ENCODE measurements at places on chromosomes 16 and 17.

DNA sequence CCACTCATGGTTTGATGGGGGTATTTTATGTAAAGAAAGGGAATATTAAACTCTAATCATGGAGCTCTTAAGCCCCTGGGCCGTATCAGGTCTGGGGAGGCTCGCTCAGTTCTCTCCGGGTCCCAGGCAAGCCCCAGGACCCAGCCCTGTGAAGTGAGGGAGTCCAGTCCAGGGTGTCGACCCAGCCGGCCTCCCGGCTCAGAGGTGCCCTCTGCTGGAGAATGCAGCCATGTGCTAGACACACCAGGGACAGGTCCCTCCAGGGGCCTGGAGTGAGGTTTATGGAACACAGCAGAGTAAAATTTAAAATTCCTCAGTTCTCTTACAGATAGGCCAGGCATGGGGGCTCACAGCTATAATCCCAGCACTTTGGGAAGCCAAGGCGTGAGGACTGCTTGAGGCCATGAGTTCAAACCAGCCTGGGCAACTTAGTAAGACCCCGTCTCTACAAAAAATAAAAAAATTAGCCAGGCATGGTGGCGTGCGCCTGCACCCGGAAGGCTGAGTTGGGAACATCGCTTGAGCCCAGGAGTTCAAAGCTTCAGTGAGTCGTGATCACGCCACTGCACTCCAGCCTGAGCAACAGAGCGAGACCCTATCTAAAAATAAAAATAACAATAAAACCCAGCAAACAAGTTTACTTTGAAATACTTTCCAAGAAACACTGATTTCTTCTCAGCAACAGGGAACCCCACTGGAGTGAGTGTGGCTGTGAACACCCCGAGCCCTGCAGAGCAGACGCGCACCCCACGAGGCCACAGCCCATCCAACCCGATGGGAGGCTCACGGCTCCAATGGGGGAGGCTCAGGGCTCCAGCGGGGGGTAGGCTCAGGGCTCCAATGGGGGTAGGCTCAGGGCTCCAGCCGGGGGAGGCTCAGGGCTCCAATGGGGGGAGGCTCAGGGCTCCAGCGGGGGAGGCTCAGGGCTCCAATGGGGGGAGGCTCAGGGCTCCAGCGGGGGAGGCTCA lies 72.2 kb downstream of the ZNF778 start:
- DNase-seq = no peak

DNA sequence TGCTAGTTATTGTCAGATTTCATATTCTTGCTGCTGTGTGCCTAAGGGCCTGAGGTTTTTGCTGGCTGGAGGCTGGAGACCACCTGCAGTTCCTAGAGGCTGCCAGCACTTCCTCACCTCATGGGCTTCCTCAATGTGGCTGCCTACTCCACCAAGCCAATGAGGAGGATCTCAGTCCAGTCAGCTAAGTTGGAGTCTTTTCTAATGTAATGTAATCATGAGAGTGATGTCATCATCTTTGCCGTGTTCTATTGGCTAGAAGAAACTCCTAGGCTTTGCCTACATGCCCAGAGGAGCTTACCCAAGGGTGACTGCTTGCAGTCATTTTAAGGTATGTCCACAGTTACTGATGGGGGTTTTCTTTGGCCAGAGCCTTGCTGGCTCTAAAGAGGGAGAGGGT lies 53.0 kb downstream of the SOCS3 start:
- no peak for DNase-seq

DNA sequence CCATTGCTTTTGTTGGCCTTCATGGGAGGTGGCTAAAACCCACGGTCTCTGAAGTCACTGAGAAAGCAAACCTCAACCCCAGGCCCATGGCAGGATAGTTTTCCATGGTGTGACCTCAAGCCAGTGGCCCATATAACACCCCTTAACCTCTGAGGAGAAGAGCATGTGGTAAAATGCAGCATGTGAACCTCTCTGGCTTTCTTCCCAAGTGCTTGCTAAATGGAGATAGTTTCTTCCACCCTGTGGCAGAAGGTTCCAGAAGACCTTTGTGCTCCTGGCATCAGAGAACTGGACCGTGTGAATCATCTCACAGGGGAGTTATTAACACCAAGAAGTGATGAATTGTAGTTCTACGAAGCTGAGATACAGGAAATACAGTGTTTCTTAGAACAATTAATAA lies 47.3 kb downstream of the MYOCD start:
- DNase-seq = no peak

- DNase-seq = no peak
Measured at GRCh38 chr16:78852081-78852635, 748.4 kb downstream of the MAF start.

- DNase-seq = no peak
Measured at GRCh38 chr16:54353097-54353496, 66.5 kb upstream of the IRX3 start.

DNA sequence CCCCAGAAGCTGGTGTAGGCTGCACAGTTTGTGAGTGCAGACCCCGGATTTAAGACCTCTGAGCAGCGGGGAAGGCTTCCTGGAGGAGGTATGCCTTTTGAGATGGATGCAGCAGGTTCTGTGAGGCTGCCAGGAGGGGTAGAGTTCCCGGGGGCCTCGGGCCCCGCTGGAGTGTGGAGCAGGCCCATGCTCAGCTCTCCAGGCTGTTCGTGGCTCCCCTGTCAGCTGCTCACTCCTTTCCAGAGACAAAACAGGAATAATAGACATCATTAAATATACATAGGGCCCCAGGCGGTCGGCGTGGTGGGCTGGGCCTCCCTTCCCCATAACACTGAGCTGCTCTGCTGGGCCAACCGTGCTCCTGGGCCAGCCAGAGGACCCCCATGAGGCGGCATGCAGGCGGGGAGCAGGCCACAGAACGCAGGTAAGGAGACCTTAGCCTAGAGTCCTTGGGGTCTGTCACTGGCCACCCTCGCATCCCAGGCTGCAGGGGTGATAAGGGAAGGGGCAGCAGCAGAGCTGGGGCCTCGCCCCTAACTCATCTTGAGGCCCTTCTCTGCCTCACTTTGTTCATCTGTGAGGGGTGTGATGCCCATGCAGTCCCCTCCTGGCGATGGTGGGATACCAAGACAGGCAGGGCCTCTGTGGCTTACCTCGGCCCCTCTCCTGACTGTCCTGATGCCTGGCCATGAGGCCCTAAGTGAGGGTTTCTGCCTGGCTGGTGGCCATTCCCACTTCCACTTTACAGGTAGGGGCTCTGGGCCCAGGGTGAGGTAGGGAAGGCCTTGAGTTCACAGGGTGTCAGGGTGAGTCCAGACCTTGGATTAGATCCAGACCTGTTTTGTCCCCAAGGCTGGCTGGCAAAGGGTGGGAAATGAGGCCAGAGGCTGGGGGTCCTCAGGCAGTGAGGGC lies at the start of gene MYO15A:
MYO15A (plus strand) TSS at position 356 of the 912 bp plus-strand sequence. CDS start 10,045 bp downstream, outside the sequence.
- no peak for DNase-seq

GRCh38 chr17:77427391-77427991 lies 286.7 kb downstream of the SEC14L1 start:
- no peak for DNase-seq

GRCh38 chr16:57381791-57382534 lies 9.7 kb downstream of the CX3CL1 start:
- no peak for DNase-seq

DNA sequence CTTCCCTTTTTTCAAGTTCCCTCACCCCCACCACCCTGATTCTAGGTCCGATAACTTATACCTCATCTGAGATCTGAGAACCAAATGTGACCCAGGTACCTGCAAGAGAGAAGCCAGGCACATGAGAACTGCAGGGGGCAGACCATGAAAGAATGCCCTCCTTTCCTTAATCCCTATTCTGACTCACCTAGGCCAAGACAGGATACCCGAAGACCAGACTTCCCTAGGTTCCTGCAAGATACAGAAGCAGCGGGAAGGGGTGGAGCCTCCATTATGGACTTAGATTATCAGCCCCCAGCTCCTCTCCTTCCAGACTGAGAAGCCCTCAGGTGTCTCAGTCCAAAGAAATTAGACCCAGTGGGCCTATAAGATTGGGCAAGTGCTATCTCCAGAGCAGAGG lies 2.1 kb downstream of the KCNAB3 start:
- no peak for DNase-seq

GRCh38 chr16:25689137-25689836 lies 2.5 kb upstream of the HS3ST4 start:
- no peak for DNase-seq

DNA sequence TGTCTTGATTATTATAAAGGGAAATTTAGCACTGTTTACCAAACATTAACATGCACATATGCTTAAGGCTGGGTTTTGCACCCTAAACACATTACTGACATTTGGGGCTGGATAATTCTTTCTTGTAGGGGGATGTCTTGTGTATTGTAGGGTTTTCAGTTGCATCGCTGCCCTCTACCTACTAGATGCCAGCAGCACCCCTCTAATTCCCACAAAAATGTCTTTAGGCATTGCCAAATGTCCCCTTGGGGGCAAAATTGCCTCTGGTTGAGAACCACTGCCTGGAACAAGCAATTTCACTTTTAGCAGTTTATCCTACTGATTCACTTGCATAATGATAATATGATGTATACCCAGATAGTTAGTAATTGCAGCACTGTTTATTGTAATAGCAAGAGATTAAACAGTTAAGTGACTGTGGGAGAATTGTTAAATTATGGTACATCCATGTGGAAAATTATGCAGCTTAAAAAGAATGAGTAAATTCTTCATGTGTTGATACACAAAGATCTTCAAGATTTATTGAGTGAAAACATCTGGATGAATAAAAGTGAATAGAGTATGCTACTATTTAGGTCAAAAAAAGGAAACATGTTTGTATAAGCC lies 18.4 kb downstream of the PRSS54 start:
- DNase-seq = no peak

- no peak for DNase-seq
Measured at GRCh38 chr16:85557083-85557970, 55.8 kb upstream of the GSE1 start.

GRCh38 chr17:80781807-80782277 lies 209.8 kb upstream of the CHMP6 start:
- no peak for DNase-seq

GRCh38 chr16:57616241-57616640 lies 12.2 kb upstream of the ADGRG1 start:
- no peak for DNase-seq

GRCh38 chr17:16140854-16141253 lies 74.5 kb downstream of the NCOR1 start:
- no peak for DNase-seq

DNA sequence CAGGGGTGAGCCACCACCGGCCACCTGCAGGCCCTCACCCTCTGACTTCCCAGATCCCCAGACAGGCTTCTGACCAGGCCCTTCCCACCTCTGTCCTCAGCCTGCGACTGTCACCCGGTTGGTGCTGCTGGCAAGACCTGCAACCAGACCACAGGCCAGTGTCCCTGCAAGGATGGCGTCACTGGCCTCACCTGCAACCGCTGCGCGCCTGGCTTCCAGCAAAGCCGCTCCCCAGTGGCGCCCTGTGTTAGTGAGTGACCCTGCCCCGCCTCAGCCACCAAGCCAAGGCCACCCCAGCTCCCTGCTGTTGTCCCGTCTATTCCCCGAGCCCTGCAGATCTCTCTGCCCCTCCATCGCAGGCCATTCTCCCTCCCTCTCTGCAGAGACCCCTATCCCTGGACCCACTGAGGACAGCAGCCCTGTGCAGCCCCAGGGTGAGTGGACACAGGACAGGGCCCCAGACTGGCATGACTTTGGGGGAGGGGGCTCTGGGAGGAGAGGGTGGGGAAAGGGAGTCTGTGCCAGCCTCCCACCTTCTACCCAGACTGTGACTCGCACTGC lies 1.9 kb downstream of the NTN3 start:
- DNase-seq = no peak

DNA sequence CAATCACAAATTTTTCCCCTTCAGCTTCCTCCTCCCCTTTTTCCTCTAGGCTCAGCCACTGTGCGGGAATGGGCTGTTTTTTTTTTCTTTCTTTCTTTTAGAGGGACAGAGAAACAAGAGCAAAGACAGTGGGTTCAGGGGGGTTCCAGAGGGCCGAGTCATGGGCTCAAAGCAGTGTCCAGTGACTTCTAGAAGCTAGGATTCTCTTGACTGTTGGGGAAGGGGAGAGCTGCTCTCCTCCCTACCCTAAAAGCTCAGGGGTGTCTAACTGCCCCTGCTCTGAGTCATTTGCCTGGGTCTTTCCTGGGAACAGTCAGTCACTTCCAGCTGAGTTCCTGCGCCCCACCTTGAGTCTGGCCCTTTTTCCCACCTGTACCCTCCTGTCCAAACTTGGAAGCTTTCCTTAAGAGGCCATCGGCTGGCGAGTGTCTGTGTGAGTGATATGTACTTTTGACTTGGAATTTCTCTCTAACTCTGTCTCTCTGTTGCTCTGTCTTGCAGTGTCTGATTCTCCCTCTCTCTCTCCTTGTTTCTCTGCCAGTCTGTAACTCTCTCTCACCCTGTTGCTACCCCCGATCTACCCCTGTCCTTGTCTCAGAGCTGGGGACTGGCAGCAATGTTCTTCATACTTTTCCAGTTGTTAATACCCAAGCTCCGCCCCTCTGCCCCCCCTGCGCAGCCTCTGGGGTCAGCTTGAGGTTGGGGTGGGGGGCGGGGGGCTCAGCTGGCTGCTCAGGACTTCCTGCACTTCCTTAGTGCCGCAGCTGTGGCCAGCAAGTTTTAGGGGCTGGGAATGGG lies 2.4 kb downstream of the THRA start:
- DNase-seq = no peak

DNA sequence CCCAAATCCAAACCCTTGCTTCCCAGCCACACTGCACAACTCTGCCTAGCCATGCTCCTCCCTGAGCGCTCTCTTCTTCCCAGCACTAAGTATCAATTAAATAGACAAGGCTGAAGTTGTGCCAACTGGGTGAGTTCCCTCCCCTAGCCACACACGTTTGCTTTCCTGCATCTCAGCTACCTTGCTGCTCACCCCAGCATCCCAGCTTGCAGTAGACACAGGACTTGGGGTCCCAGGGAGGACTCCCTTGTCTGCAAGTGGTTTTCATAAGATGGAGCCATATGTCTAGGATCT lies 4.9 kb downstream of the CCDC182 start:
- no peak for DNase-seq

DNA sequence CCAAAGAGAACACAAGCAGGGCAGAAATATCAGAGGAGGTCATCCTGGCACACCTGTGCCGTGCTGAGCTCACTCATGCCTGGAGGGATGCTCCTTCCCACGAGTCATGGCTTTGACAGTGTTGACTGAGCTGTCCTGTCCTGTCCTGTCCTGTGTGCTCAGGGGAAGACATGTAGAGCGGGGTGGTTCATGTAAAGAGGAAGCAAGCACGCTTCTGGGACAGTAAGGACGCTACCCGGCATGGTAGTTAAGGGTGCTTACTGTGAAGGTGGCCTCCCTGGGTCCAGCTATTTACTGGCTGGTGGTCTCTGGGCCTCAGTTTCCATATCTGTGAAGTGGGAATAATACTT lies 398 bp downstream of the LGALS9 start:
- peak; percentile 62 for DNase-seq

DNA sequence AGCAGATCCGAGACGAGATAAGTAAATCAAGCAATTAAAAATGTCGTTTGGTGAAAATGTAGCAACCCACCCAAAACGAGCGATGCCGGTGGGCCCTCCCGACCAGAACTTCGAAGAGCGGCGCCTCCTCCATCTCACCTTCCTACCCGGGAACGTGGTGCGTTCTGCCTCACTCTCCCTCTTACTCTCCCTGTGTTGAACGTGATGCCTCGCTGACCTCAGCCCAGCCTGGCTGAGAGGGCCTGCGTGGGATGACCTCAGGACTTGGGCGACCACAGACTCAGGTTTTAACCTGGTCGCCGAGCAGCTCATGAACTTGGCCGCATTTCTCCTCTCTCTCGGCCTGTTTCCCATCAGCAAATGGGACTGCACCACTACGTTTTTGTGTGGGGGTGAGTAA lies 69.7 kb upstream of the RPL38 start:
- no peak for DNase-seq

- DNase-seq = no peak
Measured at GRCh38 chr16:48409839-48410632, 24.8 kb upstream of the SIAH1 start.
